ENCODE measurements at places on chromosomes 6 and 20.

DNA sequence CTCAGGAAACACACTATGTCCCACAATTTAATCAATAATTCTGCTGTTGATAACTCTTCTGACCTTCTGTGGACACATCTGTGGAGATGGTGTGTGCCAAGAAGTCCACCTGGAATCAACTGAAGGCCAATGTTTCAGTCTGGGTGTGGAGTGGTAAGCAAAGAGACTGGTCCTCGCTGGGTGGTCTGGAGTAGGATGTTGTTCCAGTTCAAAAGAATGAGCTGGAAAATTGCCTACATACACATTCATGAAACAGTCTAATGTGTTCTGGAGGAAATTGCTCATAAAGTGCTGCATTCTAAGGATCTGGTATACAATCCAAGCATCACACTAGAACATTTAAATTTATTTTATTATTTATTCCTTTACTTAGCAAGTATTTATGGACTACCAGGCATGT is 33.9 kb upstream of the TBX18 start:
- DNase-seq = no peak

- no peak for DNase-seq
These were observed 157.9 kb upstream of the MARCKS start for GRCh38 chr6:113699239-113699638.

- no peak for DNase-seq
These were observed 7.8 kb downstream of the SIM1 start for GRCh38 chr6:100456908-100457235.

DNA sequence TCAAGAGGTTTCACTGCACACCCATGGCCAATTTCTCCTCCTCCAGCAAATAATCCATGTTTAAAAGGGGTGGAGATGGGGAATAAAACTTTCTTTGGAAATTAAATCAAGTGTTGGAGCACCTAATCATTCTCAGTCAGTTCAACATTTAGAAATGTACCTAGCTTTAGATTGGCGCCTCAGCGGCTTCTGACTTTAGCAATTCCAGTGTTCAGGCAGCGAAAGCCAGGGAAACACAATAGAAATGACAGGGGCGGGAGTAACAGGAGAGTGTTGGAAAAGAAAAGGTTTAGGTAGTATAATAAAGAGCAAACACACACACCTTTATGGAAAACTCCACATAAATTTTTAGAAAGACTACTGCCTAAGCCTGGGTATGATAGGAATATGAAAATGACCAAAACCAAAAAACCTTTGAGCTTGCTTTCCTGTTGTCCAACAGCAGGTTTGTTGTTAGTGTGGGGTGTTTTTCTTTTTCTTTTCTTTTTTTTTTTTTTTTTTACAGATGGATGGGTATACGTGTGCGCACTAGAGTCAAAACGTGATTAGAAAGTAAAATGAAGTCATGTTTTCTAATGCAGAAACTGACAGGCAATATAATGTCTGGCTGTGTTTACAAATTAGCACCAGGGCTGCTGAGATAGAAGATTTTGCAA is 7.7 kb downstream of the TFAP2A start:
- DNase-seq = no peak

GRCh38 chr20:43583982-43584432 is 6.7 kb upstream of the IFT52 start:
- no peak for DNase-seq

DNA sequence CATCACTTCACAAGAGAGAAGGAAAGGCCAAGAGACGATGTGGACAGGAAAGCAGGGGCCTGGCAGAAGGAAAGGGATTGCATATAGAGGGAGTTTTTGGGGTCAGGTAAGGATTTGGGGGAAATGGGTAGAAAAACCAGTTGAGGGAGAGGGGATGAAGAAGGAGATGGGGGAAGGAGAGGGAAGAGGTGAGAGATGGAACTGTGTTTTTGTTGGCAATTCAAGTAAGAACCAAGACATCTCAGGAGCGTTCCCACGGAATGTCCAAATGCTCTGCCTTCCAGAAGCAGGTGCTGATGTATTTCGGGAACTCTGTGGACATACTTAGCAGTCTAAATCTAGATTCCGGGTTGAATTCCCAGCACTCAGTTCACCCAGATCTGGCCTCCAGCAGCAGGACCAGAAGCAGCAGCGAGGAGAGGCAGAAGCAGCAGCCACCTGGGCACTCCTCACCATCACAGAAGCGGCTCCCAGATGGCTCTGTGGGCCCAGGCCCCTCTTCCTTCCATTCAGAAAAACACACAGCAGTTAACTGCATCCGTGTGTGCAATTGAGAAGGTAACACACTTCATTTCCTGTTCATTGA is 88.8 kb downstream of the DZANK1 start:
- DNase-seq = no peak

- DNase-seq = no peak
These were observed 20.1 kb upstream of the SLC22A1 start for GRCh38 chr6:160101277-160102205.

DNA sequence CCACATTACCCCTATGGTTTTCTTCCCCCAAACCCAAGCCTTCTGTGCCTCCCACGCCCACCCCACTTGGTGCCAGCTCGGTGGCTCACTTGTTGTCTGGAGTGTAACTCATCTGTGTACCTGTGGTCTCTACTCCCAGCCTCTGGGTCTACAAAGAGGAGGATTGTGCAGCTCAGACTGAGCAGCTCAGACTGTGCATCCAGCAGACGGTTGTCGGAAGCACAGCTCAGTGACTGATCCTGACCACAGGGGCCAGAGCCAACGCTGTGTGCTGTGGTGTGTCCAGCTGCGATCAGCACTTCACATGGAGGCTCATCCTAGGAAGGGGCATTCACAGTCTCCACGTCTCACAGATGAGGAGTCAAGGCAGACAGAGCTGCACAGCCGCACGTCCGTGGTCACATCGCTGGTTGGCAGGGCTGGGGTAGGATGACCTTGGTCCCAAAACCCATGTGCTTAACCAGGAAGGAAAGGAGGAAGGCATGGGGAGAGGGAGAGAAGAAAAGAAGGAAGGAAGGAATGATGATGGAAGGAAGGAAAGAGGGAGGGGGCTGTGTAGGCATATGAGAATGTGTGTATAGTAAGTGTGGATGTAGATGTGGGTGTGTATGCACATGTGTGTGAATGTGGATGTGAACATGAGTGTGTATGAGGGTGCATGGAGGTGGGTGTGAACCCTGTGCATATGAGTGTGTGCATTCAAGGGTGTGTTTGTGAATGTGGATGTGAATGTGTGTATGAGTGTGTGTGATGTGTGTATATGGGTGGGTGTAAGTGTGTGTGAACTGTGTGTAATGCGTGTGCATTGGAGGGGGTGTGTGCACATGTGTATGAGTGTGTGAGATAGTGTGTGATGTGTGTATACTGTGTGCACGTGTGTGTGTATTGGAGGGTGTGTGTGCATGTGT is 28.2 kb upstream of the STX16 start:
- DNase-seq = no peak

Data from inflammatory macrophage treated with lipopolysaccharide for 1 hour (primary cell).